Stimulated activated CD8-positive, alpha-beta memory T cell treated with anti-CD3 and anti-CD28 coated beads, Interleukin-15, amount 100 ng/mL, for 48 hours (primary cell): ENCODE measurements at places on chromosomes 12 and 14.

DNA sequence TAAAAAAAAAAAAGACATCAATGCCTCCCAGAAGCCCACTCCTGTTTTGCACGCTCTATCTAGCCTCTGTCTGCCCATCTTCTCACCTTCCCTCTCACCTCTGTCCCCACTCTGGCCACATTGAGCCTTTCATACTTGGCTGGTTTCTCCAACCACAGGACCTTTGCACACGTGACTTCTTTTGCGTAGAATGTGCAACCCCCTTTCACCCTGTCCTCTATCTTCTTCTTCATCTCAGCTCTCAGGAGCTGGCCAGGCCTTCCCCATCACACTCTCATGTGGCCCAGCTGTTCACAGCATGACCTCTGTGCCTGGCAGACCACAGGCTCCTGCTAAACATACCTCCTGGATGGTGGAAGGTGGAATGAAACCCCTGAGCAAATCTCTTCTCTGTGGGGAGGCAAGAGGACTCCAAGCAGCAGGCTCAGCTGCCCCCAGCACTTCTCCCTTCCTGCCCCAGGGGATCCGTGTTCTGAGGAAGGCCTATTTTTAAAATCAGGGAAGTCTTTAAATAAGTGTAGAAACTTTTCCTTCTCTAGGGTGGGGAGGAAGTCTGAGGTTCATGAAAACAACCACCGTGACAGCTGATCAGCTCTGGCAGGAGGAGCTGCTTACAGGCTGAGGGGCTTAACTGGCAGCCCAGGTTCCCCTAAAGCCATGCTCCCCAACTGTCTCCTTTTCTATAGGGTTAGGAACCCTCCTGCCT, 11.6 kb downstream of the HVCN1 start:
- no peak for DNase-seq

DNA sequence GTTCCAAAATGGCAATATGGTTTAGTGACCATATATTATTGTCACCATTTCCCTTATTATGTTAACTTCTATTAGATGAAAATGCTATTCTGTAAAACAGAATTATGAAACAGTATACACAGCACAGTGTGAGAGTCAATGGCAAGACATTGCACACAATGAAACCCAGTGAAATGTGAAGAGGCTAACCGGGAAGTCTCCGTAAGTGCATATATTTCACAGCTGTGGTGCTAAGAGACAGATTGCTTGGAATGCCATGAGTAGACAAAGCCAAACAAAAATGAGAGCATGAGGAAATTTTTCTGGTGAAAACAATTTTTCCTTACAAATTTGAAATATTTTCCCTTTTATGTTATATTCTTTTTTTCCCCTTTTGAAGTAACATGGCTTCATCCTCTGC, 49.4 kb downstream of the DYRK2 start:
- DNase-seq: no peak

DNA sequence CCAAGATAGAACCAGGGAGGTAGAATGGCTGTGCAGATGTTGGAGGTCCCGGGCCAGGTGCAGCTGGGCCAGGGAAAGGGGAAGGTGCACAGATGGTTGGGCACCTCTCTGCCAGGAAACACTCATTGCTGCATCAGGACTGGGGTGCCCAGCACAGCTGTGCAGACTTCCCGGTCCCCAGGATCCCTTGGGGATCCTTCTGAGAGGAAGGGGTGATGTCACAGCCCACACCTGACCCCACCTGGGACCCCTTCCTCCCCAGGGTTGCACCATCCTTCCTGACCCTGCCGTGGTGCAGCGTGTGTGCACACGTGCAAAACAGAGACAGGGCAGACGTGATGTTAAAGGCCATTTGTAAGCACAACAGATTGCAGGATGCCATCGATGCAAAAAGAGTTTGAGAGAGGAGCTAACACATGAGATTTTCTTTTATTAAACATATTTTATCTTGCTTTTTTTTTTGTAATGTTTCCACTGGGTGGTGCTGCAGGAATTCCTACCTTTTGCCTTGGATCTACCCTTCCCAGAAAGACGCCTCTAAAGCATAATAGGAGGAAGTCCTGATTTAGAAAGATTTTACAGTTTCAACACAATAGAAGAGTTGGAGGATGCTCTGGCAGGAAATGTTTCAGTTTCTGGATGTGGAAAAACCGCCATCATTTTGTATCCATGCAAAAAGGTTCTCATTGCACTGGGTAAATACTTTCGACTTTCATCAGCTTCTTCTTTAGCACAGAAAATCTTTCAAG, 14.8 kb downstream of the ELK3 start:
- DNase-seq: no peak

DNA sequence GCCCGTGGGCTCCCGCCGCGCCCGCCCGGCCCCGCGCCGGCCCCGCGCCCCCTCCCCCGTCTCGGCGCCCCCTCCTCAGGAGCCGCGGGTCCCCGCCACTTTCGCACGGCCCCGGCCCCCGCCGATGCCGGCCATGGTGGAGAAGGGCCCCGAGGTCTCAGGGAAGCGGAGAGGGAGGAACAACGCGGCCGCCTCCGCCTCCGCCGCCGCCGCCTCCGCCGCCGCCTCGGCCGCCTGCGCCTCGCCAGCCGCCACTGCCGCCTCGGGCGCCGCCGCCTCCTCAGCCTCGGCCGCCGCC, 263 bp downstream of the RCOR1 start:
- no peak for DNase-seq

GRCh38 chr12:128672893-128673292, 150.9 kb downstream of the SLC15A4 start:
- DNase-seq: no peak

GRCh38 chr12:96399120-96399918, 920 bp downstream of the CDK17 start:
- peak; percentile 59 for DNase-seq

GRCh38 chr12:115577401-115577800, 700.1 kb downstream of the MED13L start:
- DNase-seq: no peak
